ENCODE measurements at places on chromosomes 13 and 19.

- peak; percentile 63 for DNase-seq
Measured at GRCh38 chr13:88022431-88023208, 351.4 kb downstream of the SLITRK5 start.

DNA sequence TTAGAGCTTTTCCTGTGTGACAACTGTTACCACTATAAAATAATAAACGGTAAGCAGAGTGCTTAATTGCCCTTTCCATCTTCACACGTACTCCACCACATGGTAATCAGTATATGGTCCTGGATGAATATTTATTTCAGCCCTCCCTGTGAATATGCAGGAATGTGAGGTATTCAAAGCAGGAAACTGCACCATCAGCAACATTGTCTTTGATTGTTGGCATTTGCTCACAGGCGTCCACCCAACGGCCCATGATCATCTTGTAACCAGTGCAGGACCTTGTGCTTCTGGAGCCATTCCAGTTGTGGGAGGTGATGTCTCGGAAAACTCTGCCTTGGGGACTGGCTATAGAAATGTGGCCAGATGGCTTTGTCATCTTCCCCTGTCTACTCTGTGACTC is 132.6 kb downstream of the COG6 start:
- DNase-seq = no peak

DNA sequence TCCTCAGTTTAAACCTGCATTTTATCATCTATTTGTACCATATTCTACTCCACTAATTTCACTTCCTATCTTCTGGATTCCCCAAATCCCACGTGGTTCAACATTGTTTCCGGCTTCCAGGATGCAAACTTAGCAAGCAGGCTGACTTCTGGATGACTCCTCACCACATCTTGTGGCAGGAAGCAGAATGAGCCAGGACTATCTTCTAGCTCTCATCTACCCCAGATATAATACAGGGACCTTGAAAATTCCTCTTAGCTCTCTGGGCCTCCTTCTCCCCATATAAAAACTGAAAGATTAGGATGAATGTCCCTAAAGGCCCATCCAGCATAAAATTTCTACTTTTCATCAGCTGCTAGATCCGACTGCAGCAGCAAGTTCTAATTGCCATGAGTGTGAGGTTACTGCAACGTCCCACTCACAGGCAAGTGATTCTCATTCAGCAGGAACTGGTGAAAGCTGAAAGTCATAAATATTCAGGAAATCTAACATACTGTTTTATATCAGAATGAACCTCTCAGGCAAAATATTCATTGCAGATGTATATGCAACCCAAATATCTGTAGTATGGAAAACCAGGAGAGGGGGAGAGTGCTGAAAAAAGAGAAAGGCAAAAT is 93.4 kb downstream of the KCTD12 start:
- peak; percentile 85 for DNase-seq

- DNase-seq = peak; percentile 10
Measured at GRCh38 chr13:45196096-45196495, 4.7 kb downstream of the KCTD4 start.

DNA sequence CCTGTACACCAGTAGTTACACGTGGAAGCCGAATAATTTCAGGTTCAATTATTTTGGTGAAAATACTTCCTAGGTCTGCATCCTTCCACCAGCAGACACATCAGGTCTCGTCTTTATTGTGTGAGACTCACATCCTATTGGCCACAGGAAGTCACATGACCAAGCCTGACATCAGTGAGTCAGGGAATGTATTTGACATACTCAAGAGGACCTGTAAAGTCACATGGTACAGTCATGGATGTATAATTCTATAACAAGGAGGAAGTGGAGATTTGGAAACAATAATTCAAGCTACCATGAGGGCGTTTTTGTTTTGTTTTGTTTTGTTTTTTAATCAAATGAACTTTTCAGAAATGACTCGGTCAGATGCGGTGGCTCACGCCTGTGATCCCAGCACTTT is 9.3 kb upstream of the HIF3A start:
- DNase-seq = peak; percentile 27

- no peak for DNase-seq
Measured at GRCh38 chr13:112012016-112012704, 54.8 kb upstream of the SOX1 start.

- DNase-seq = no peak
Measured at GRCh38 chr13:26011996-26012821, 39.6 kb downstream of the SHISA2 start.

DNA sequence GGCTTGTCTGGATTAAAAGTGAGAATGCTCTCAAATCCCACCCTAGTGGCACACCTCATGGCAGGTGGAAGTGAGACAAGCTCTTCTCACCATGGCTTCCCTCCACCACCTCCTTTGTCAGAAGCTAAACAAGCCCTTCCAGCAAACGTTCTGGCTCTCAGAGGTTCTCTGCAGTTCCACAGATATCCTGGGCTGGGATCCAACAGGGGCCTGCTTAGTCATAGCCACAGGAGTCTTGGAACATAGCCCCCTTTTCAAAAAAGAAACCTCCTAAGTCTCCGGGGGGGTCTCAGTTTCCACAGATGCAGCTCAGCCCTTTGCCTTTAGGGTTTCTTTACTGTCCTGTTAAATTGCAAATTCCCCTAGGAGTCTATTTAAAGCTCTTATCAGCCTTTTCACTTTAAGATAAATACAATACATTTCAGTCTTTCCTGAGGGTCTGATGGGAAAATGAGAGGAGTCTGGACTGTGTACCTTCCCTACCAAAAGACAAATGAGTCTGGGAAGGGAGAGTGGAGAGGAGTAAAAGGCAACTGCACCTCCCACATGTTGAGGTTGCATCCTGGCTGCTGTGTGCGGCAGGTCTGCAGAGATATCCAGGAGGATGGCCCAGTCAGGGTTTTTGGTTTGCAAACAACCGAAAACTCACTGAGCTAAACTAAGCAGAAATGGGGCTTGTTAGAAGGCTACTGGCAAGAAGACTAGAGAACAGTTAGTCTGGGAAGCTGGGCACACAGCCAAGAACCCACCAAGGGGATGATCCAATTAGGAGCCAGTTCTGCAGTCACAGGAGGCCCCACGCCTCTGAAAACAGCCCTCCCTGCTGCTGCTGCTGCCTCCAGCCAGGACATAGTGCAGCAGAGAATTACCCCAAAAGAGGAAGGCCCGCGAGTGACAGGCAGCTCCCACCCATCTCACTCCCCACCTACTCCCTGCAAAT is 41.4 kb upstream of the SERP2 start:
- DNase-seq = peak; percentile 30

DNA sequence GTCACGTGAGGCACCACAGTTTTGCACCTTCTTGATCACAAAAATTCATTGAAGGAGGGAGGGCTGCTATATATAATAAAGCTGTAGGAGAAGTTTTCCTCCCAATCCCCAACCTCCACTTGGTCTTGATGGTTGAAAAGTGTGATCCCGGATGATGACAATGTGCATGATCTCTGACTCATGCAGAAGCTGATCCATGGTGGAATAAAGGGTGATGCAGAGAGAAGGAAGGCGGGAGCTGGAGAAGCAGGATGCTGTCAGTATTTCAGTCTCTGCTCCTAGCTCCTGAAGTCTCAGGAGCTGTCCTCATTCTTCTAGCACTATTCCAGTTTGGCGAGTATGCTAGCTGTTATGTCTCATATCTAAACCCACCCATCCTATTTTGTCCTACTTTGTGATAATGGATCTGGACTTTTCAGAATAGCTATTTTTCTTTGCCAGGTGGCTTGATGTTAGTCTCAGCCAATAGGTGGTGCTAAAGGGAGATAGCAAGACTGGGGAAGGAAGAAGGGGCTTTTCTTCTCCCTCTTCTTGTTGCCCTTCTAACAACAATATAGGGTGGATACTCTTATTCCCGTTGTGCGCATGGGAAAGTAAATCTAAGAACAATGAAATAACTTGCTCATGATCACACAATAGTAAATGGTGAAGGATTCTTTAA is 65.6 kb upstream of the HTR2A start:
- peak; percentile 51 for DNase-seq

DNA sequence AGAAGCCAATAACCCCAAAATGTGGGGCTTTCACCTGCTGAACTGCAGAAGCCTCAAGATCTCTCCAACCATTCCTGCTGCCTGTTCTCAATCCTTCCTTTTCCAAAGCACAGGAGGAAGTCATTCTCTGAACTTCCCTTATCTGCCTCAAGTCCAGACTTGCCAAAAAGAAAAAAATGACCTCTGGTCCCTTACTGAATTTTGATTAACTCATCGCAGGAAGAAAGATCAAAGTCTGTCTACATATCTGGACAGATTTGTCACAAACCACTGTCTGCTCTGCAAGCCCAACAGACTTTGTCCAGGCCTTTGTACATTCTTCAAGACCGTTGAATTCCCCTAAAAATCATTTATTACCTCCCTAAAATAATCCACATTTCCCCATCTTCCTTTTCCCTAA is 126.5 kb upstream of the NBEA start:
- DNase-seq = no peak

DNA sequence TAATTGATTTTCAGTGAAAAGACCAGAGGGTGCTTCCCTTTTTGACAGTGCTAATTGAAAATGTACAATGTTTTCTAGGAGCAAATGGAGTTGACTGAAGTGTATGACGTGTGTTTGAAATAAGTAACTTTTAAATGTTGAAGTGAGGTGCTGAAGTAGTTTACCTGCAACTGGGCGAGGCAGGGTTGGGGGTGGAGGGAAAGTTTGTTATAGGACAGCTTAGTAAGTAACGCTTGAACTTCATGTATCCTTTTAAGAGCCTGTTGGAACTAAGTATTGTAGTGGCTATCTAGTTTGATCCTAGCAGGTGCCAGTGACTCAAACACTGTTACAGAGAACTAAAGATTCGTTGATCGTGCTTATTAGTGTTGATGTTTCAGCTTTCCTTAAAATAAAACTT is 5.9 kb downstream of the SLAIN1 start:
- no peak for DNase-seq

- no peak for DNase-seq
Measured at GRCh38 chr13:106348075-106348840, 187.2 kb downstream of the EFNB2 start.

DNA sequence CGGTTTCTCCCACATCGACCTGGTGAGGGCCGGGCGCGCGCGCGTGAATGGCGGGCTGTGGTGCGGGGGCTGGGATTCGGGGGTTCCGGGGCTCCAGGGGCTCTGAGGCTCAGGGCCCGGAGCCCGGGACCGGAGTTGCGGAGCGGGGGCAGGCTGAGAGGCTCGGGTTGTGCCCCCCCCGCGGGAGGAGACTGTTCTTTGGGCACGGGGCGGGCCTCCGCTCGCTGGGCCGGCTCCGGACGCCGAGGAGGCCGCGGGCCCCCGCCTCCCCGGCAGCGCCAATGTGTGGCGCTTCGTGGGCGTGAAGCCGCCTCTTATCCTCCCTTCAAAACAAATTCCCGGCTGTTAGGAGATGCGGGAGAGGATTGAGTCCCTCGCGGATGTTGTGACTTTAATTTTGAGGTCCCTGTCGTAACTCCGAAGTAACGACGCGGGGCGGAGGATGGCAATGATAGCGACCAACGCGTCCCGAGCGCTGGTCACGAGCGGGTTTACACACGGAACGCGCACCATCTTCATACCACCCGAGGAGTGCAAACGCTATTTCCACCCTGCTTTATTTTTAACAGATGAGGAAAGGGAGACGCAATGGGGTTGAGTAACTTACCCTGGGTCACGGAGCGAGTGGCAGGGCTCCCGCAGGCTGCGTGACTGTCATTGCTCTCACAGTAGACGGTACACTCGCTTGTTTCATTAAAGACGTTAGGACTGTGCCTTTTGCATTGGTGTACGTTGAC is 536 bp downstream of the UBA2 start:
- peak; percentile 61 for DNase-seq

GRCh38 chr13:77353995-77354394 is 27.1 kb upstream of the MYCBP2 start:
- peak; percentile 74 for DNase-seq

- DNase-seq = no peak
Measured at GRCh38 chr13:36884235-36884634, 35.8 kb downstream of the SMAD9 start.

DNA sequence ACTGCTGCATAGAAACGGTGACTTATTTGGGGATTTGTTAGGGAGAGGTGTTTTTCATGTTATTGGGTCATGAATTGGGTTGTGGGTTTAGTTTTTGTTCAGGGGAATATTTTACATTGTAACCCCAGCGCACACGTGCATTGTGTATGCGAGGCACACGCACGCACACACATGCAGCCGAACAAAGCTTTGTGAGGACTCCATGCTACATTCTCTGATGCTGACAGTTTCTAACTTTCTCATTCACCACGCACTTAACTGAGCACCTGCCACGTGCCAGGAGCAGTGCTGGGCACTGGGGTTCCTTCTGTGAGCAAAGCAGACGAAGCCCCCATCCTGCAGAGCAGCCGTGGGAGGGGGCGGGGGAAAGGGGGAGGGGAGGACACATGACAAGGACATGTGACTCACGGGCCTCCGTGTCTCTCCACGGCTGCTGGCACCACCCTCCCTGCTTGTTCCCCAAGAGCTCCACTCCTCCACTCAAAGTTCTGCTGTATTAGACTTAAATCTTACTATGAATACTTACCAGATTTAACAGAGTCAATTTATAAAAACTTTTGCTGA is 55.6 kb downstream of the SLC7A9 start:
- no peak for DNase-seq

DNA sequence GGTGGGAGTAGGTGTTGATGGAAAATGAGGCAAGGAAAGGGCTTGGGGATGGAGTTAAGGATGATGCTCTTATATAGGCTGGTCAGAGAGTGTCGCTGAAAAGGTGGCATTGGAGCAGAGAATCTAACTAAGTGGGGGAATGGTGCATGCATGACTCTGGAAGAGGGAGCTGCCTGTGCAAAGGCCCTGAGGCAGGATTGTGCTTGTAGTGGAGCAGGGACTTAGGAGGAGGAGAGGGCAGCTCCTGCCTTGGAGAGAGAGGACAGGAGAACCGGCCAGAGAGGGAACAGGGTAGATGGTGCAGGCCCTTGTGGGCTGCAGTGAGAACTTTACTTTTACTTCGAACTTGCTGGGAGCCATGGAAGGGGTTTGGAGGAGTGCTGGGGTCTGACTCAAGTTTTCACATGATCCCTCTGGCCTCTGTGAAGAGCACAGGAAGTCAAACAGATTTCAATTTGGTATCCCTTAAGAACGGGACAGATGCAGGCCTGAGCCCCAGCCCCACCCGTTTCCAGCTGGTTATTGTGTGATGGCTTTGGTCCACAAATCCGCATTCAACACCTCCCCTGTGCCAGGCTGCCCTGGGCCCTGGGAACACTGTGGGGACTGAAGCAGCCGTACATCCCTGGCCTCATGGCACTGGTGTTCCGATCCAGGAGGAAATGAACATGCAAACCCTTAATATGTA is 7.0 kb downstream of the AP2A1 start:
- DNase-seq = no peak

- DNase-seq = no peak
Measured at GRCh38 chr13:29543230-29544215, 52.0 kb downstream of the SLC7A1 start.

DNA sequence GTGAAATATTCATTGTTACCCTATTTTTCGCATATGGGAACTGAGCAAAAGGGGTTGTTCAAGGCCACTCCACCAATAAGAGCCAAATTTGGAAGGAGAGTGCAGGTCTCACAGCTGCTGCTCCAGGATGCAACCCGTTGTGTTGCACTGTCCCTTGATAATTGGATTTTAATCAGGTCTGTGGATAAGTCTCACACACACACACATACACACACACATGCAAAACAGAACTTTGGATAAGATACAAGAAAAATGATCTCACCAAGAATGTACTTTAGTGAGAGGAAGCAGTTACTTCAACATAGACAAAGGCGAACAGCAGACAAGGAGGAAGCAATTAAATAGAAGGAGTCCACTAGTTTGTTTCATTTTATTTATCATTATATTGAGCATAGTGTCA is 127.3 kb upstream of the EDNRB start:
- DNase-seq = no peak

GRCh38 chr13:87084192-87084591 is 587.0 kb upstream of the SLITRK5 start:
- no peak for DNase-seq

- DNase-seq = no peak
Measured at GRCh38 chr19:7534531-7535046, 928 bp upstream of the PNPLA6 start.

Data from inflammatory macrophage treated with lipopolysaccharide for 4 hours (primary cell).